ENCODE measurements at places on chromosomes 5 and 9.
A peak's percentile ranks its signal among the peaks of the same experiment; 100 is the strongest.

DNA sequence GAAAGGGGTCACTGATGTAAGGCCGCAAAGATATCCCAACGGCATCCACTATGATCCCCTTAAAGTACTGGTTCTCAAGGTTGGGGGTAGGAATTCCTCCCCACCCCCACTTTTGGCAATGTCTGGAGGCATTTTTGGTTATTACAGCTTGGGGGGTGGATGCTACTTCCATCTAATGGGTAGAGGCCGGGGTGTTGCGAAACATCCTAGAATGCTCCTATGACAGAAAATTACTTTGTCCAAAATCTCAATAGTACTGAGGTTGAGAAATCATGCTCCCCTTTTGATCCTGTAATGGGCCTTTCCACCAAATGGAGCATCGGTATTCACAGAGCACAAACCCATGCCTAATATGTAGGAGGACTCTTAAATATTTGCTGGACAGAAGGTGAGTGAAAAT lies 20.8 kb upstream of the TCERG1 start:
- DNase-seq: no peak

- no peak for DNase-seq
Measured at GRCh38 chr9:120868339-120868675, 8.7 kb downstream of the PHF19 start.

DNA sequence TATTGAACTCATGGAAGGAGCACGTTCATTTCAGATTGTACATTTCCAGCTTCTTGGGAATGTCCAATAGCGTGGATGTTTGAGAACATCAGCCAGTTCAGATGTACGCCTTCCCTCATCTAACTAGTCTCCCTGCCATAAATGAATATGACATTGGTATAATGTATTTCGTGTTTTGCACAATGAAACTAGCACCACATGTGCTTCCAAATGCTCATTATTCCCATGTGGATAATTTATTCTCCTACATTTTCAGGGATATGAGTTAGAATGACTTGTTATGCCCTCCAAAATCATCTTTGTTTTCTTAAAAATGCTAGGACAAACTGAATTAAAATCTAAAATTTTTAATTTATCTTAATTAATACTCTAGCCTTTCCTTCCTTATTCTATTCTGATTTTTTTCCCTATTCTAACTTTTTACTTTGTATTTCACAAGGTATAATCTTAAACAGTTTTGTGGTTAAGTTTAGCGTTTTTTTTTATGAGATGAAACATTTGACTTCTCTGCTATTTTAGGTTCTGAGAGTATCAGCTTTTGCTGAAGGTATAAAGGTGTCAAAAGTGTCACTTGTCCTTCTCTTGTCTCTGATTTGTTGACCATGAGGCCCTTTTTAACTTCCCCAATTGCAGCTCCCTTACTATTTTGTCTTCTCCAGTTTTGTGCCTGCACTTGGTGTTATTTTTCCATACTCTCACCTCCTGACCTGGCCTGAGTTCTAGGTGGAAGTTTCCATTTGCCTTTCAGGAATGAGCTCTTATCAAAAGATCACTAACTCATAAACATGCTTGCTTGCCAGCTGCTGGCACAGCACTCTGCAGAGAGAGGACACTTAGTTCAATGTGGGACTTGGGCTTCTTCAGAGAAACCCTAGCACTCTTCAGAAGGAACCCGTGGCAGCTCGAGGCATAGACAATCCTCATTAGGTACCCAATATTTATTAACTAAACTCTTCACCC lies 106.8 kb downstream of the FRMD3 start:
- DNase-seq: no peak

DNA sequence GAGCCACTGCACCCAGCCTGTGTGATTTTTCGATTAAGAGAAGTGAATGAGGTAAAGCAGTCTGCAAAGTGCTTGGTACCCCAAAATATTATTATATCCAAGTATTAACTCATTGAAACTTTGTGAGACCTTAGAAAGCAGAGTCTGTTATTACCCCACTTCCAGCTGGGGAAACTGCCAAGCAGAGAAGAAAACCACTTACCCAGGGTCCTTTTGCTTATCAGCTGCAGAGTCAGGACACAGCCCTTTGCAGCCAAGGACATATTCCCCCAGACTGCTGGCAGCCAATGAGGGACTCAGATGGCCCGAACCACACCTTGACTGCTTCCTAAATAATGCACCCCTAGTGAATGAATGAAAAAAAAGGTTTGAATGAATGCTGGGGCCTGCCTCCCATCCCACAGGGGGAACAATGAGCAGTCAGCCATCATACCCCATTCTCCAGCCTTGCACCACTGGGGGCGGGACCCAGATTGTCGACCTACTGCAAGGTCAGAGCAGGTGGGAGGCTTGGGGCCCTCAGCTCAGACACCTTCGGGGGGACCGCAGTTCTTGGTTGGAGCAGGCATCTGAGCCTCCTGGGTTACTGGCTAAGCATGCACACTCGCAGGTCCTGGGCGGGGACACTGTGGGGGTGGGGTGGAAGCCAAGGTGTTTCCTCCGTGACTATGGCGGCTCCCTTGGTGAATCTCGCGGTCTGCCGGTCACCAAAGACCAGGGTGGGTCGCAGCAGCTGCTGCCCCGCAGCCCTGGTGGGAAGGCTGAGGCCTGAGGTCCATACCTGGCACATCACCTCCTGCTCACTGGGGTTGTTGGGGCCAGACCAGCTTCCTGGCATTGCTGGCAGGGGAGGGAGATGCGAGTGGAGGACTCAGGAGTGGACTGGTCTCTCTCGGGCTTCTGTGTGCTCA lies 29.7 kb downstream of the PRRT1B start:
- DNase-seq: no peak

- DNase-seq: no peak
Measured at GRCh38 chr5:88045931-88046461, 222.6 kb downstream of the TMEM161B start.

DNA sequence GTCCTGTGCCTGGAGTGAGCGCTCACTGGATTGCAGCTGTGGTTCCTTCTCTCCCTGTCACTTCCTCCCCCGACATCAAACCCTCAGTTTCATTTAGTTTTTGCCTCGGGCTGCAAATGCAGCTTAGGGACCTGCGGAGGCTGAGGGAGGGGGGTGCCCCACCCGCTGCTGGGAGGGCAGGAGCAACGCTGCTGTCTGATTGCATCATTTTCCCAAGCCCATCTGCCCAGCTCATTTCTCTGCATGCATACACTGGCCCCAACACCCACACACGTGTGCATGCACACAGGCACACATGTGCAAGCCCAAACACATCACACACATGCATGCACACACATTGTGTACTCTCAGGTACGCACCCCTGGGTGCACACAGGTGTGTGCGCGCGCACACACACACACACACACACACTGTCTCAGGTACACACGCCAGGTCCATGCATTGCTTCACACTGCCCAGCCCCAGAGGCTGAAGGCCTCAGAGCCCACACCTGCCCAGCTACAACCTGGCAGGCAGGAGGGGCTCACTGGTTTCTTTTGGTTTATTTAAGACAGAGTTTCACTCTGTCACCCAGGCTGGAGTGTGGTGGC lies 3.4 kb downstream of the ASS1 start:
- DNase-seq: peak; percentile 5

DNA sequence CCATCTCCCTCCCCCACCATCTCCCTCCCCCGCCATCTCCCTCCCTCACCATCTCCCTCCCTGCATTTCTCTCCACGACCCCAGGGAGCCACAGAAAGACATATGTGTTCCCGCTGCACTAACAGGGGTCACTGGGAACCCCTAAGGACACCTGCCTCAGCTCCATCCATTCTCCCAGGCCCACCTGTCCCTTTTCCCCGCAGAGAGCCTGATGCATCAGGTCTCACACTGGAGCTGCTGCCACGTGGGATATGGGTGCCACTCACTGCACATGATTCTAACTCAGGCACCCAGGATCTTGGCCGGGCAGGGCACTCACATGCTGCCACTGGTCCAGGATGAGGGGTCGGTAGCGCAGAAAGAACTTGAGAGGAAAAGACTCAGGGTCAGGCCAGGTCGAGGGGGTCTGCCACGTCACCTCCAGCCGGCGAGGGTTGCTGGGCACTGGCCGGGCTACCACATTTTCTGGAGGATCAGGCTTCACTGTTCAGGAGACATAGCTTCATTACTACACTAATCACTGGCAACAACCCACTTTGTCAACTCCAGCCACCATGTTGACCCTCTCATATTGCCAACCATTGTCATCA lies 33.2 kb upstream of the ENHO start:
- no peak for DNase-seq

DNA sequence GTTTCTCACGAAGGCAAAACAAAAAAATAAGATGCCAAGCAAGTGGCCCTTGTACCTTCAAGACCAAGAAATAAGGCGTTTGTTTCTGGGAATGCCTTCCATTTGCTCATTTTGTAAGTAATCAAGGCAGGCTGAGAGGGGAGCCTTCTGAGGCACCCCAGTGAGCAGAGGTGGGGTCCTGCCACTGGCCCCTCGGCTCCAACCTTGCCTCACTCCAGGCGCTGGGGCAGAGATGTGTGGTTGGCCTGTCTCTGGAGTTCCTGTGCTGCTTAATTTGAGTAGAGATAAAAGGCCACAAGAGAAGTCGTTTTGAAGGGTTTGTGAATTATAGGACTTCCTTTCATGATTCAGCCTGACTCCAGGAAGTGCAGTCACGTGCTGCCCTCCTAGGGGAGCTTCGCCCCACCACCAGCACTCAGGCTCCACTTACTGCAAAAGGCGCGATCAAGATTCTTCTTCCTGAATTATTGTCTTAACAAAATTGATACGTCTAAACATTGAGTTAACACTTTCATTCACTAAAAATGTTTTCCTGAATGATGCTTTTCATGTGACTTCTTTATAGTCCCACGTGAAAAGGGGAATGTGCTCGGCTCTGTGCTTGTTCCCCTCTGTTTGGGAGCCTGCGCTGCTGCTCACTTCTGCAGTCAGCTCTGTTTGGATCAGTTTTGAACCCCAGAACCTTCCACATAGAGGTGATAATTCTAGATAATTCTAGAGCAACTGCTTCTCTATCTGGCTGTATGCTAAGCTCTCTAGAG lies 13.7 kb downstream of the SYK start:
- DNase-seq: no peak

DNA sequence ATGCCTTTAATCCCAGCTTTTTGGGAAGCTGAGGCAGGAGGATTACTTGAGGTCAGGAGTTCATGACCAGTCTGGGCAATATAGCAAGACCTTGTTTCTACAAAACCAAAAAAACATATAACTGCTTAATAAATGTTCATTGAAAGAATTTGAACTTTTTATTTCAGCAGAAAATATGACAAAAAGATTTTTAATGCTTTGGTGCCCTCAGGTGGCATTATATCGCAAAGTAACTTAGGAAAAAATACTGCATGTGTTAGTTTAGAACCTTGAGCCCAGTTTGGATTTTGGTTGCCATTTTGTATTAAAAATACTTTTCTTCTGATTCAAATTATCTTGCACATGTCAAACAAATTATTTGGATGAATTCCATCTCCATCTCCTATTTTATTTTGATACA lies 103.2 kb downstream of the GPBP1 start:
- no peak for DNase-seq

GRCh38 chr9:134055981-134056461 lies 11.8 kb downstream of the BRD3 start:
- DNase-seq: no peak

DNA sequence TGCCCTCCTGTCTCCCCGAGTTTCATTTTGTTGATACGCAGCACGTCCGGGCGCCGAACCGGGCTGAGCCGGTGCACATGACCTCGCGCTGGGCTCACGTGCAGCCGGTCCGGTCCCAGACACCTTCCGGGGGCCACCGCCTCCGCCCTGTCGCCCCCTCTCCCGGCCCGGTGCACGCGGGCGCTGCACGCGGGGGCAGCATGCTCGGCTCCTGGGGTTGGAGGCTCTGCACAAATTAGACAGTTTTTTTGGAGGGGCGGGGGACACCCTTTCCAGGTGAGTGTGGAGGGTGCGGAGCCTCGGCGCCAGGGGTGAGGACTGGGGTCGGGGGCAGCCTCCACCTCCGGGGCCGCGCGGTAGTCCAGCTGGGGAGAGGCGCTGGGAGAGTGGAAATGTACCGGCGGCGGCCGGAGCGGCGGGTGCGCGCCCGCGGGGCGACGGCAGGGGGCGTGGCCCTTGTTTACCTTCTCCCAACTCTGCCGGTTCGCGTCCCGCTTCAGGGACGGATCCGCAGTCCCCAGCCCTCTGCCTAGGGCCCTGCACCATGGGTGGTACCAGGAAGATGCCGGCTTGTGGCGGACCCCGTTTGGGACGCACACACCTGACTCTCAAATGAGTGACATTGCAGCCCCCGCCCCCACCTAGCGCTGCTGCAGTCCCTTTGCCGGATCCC lies 1.1 kb downstream of the JADE2 start:
- peak; percentile 78 for DNase-seq

DNA sequence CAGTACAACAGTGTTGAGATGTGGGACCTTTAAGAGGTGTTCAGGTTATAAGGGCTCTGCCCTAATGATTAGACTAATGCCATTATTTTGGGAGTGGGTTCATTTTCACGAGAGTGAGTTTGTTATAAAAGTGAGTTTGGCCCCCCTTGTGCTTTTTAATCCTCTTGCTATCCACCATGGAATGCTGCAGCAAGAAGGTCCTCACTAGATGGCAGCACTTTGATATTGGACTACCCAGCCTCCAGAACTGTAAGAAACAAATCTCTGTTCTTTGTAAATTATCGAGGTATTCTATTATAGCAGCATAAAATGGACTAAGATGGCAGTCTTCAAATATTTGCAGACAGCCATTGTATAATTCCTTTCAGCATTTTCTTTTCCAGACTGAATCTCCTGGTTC lies 212.4 kb downstream of the LRRC70 start:
- DNase-seq: no peak

DNA sequence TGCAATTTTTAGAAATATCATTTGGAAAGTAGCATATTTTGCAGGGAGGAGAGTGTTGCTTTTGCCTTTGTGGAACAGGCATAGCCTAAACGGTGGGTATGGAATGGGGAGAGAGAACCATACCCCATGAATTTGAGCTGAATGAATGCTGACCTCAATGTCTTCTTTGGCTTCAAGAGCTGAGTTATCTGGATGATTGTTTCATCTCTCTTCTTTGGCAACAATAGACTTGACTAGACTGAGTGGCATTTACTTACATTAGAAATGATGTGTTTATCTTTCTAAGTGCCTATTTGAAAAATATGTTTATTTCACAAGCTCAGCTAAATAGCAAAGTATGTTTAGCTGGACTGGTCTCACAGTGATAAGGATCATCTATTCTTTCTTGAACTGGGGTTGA lies 42.8 kb downstream of the SPEF2 start:
- DNase-seq: no peak

GRCh38 chr9:38081356-38082108 lies 12.5 kb upstream of the SHB start:
- no peak for DNase-seq

DNA sequence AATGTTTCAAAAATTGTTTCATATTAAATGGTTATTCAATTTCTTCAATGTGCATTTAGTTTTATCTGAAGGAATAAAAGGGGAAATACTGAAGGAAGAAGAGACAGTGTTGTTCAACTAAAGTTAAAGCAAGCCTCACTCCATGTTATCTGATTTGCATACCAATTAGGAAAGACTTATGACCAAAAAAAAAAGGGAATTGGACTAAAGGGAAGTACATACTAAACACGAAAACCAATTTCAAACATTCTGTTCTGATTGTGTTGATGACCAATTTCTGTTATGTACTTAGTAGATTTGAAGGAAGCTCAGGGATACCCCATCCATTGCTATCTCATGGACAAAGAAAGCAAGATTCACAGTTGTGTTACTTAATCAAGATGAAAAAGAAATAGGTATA lies 4.9 kb upstream of the GAPT start:
- no peak for DNase-seq

- no peak for DNase-seq
Measured at GRCh38 chr5:1468247-1468612, 23.0 kb upstream of the SLC6A3 start.

- no peak for DNase-seq
Measured at GRCh38 chr9:108536836-108537601, 318.8 kb downstream of the ACTL7B start.
